Stimulated activated CD4-positive, alpha-beta T cell treated with anti-CD3 and anti-CD28 coated beads, Interleukin-1b, Interleukin-23, amount 100 ng/mL, for 24 hours (primary cell): ENCODE measurements at places on chromosomes 13 and 19.
A peak's percentile ranks its signal among the peaks of the same experiment; 100 is the strongest.

GRCh38 chr13:35144166-35144890 lies 202.3 kb downstream of the NBEA start:
- DNase-seq, result no peak

DNA sequence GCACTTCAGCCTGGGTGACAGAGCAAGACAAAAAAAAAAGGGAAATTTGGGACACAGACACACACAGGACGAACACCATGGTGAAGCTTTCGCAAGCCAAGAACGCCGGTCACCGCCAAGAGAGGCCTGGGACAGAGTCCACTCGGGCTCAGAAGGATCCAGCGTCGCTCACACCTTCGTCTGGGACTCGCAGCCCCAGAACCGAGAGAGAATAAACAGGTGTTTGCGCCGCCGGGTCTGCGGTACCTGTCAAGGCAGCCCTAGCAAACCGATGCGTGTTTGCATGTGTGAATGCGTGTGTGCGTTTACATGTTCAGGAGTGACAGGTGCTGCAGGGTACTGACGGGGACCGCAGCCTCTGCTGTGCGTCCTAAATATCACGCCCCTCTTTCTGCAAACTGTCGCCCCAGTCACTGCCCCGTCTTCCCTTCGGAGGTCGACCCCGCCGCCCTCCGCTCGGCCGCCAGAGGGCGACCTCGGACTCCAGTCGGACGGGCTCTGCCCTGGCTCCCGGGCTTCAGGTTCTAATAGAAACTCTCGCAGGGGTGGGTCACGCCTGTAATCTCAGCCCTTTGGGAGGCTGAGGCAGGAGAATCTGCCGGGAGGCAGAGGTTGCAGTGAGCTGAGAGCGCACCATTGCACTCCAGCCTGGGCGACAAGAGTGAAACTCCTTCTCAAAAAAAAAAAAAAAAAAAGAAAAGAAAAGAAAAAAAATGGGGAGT lies 11.8 kb upstream of the CSNK1G2 start:
- peak; percentile 71 for DNase-seq

DNA sequence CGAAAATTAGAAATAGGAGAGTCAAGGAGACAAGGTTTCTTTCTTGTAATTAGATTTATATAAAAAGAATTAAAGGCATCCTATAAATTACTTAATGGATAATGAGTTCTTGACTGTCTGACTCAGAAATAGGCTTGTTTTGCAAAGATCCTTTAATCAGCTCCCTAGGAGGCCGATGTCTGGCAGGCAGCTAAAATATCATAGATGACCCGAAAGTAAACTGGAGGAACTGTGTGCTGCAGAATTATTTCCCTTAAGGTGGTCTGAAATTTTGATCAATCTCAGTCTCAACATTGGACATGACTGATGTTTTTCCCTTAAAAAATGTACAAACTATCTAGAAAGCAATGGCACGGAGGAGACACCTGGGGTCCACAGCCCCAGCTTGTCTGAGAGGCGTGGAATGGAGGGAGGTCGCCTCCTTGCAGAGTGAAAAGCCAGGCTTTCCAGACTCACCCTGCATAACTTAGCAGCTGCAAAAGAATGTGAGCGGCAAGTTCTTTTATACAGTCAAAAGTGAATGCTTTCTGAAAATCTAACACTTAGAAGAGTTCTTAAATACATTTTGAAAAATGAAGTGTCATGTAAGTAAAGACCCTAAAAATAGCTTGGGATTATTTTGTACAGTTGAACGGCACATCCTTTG lies 44.8 kb downstream of the MBNL2 start:
- no peak for DNase-seq

- no peak for DNase-seq
These were observed 98.0 kb upstream of the SLC10A2 start for GRCh38 chr13:103164251-103164650.
